ENCODE measurements at places on chromosomes 11 and 22. TPM values are rescaled to one million over a fixed set of nuclear protein-coding genes. Genes with fewer than 3 reads are reported as not detected.
A peak's percentile ranks its signal among the peaks of the same experiment; 100 is the strongest.

- no peak for DNase-seq
Measured at GRCh38 chr11:61607426-61607825, 26.6 kb upstream of the SYT7 start.

DNA sequence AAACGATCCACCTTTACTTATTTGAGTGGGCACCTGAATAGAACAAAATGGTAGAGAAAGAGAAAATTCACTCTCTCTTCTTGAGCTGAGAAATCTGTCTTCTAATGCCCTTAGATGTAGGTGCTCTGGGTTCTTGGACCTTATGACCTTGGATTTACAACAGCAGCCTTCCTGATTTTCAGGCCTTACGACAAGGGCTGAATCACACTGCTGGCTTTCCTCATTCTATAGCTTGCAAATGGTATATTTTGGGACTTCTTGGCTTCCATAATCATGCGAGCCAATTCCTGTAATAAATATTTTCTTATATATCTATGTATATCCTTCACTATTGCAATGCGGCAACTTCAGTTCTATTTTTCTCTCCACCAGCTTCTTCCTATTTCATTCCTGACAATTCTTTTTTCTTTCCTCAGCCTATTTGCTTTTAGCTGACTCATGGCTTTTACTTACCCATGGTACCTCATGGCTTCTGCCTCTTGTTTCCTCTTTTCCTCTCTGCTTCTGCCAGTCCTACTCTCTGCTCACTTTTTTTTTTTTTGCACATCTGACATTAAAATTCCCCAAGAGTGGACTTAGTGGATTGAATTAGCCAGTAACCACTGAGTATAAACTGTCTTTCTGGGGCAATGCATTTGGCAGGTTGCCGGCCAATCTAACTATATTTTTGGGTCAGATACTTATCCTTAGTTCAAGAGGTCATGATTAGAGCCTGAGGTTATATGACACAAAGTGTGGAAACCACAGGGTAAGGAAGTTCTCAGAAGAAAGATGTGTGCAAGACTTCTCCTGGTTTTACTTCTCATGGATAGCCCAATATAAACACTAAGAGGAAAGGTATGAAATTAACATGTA is 359.5 kb downstream of the TMEM135 start:
- DNase-seq = no peak

The CATSPER1 gene
- total RNA-seq = 0.24 TPM

DNA sequence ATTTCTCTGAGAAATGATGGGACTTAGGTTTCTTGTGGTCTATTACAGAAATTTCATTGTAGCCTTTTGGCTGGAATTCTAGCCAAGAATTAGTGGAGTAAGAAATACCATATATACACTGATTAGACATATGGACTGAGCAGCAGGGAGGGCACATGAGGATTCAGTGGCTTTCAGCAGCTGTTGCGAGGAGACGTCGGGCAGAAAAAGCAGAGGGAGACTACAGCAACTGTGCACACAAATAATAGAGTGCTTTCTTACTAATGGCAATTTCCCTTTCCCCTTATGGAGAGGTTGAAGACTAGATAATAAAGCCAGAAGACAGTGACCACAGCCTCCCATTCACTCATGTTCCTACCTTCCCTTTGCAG is 35.4 kb upstream of the CCDC34 start:
- peak; percentile 85 for DNase-seq

The RAC2 gene
- not detected for total RNA-seq

The FAM180B gene
- total RNA-seq = 0.16 TPM

The HBB gene
- not detected for total RNA-seq

GRCh38 chr11:31480930-31481329 is 28.5 kb downstream of the IMMP1L start:
- no peak for DNase-seq
